ENCODE measurements at places on chromosomes 3 and 15. TPM values are rescaled to one million over a fixed set of nuclear protein-coding genes. Genes with fewer than 3 reads are reported as not detected.
A peak's percentile ranks its signal among the peaks of the same experiment; 100 is the strongest.

- DNase-seq: no peak
These were observed 90.1 kb downstream of the FNDC3B start for GRCh38 chr3:172129498-172129849.

DNA sequence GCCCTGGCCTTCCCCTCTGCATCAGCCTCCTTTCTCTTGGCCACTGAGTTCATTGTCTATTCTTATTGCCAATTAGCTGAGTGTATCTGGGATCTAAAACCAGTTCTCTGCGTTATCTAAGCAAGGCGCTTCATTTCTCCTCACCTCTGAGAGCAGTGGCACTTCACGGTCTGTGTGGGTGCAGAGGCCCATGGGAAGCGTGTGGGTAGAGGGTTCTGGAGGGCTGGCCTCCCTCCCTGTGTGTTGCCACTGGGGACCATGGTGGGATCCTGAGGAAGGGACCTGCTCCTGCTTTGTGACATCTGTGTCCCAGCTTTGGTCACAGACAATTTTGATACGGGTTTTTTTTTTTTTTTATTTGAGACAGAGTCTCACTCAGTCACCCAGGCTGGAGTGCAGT, 32.7 kb downstream of the EDEM1 start:
- no peak for DNase-seq

DNA sequence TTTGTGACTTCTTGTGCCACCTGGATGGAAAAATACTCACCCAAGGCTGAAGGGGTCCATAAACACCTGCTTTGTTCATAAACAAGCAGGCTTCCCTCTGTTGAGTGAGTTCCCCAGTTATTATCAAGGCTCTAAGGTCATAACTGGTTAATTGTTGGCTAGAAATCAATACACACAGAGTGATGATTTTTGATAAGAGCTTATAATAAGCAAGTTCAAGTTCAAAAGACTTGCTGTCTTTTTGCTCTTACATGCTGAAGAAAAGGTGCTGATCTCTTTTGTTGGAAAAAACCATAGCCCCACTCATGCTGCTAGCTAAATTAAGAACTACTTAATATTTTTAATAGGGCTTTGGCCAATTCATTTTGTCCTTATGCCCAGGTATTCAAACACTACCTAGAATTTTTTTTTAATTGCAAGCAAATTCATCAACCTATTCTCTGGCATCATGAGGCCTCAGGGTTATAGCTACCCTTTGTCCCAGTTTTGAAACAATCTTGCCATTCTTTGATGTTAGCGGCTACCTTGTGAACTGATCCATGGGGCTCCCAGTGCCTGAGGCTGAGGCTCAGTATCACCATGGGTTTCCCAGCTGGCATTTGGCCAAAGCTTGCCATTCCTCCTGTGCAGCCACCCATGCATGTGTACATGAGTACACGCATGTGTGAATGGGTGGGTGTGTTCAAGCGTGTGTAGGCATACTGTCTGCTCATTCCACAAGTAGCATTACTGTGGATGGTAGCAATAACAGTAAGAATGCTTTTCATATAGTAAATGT, 127.6 kb upstream of the LPP start:
- no peak for DNase-seq

- no peak for DNase-seq
These were observed 75.7 kb upstream of the GADL1 start for GRCh38 chr3:30970183-30970582.

Gene MORC1
- total RNA-seq: not detected

GRCh38 chr15:100784493-100785180, 95.0 kb upstream of the ALDH1A3 start:
- DNase-seq: peak; percentile 22

DNA sequence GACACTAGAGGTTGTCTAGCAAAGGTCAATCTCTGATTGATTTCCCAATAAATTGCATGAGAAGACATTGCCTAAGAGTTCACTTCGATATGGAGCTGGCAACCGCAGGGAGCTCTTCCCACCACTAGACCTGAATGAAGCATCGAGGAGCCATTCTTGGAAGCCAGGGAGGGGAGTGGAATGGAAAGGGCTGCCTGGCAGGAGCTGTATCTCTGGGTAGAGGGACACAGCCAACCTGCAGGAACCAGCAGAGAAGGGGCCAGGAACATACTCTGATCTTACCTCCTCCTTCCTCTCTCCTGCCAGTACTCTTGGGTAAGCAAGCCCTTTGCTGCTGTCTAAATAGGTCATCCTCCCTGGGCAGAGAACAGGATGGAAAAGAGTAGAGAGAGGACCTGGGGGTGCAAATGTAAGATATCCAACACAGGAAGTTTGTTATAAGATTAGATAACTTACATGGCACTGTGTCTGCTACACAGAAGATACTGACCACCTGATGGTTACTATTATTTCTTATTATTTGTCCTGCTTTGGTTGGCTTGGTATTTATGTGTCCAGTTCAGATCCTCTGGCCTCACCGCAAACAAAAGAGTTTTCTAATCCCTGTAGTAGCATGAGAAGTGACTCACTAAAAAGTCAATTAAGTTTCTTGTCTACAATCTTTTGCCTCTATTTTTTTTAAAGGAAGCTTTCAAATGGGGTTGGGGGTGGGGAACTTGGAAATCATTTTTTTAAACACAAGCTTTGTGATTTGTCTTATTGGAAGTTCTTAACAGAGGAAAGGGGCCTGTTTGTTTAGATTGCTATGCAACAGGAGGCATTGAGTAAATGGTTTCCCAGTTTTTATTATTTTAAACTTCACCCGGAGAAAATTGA, 156.7 kb upstream of the TSC22D2 start:
- DNase-seq: no peak

Gene ISLR
- total RNA-seq: 211 TPM

- no peak for DNase-seq
These were observed 60.0 kb upstream of the GADL1 start for GRCh38 chr3:30954426-30954825.

Gene SGO1
- total RNA-seq: not detected

GRCh38 chr3:139173372-139174108, 128.8 kb upstream of the PRR23C start:
- no peak for DNase-seq

DNA sequence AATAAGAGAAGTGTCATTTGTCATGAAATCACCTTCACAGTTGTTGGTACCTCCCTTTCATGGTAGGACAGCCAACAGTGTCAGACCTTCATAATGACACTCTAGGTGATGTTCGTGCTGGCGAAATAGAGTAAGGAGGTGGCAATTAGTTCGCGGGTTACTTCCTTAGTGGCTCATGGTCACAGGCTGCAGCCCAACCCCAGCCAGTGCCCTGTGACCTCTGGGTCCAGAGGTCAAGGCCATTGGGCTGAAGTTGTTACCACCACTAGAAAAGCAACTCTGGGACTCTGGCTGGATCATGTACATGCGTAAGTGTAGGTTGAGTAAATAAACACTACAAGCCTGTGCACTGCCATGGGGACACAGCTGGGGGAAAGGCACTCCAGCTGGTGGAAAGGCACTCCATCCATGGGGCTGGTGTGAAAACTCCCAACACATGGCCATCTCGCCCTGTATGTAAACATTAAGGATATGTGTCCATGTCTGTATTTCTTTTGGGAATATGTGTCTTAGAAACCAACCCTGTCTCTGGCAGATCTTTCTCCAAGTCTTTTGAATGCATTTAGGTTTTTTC, 106.7 kb downstream of the RYK start:
- no peak for DNase-seq

DNA sequence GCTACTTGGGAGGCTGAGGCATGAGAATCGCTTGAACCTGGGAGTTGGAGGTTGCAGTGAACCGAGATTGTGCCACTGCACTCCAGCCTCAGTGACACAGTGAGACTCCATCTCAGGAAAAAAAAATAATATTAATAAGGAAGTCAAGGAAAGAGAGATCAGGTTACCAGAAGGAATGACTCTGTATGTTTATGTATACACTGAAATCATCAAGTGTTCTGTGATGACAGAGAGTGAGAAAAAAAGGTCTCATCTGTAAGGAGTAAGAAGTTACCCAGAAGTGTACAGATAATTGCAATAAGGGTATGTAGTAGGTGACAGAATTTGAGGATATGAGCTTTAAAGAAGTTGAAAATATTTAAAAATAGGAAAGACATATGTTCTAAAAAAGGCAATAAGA, 4.3 kb upstream of the CCDC50 start:
- DNase-seq: no peak

- no peak for DNase-seq
These were observed 277.9 kb upstream of the NR2F2 start for GRCh38 chr15:96052572-96053030.

DNA sequence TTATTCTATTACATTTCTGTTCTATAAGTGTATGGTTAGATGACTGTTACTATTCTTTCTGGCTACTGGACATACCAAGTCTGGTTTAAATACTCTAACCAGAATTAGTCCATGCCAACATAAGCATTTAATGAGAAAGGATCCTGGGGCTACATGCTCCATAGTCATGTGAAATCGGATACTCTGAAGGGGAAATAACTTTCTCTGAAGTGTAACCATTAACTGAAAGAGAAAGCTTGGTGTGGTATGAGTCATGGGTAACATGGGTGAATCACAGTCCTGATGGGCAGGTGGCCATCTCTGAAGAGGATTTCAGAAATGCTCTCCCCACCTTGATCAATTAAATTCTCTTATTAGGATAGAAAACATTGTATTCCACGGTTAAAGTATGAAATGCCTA, 69.4 kb downstream of the FHIT start:
- no peak for DNase-seq

DNA sequence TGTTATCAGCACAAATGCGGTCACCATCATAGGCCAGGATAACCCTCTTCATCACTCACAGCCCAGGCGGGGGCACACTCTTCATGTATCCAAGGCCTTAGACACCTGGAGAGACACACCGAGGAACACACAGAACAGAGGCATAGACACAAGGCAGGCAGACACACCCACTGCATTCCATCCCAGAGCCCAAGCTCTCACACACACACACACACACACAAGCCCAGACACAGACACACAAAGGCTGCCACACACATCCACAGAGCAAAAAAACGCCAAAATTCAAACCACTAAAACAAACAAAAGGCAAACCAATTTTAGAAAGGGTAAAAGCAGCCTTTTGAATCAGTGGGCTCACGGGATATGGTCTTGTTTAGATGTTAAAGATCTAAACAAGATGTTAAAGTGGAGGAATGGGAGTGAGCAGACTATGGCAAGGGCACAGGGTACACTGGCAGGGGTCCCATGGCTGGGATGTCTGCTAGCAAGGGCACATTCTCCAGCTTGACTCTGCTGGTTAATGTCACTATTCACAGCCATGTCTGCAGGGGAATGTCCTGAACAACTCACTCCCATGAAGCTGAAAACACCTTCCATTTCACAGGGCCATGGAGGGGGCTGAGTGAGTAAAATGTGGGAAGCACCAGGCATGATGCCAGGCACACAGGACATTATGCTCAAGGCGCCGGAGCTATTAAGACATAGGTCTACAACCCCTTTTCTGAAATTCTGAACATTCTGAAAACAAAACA, 14.9 kb upstream of the CRABP1 start:
- no peak for DNase-seq

DNA sequence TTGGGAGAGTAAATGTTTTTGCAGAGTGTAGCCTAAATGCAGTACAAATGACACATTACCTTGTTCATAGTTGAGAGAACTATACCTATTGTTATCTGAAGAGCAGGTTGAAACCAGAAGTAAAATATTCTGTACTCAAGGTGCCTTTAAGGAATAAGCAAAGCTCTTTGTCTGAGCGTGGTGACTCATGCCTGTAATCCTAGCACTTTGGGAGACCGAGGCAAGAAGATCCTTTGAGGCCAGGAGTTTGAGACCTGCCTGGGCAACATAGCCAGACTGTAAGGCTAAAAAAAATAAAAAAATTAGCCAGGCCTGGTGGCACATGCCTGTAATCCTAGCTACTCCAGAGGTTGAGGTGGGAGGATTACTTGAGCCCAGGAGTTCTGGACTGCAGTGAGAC, 2.2 kb upstream of the RNF13 start:
- no peak for DNase-seq

GRCh38 chr15:100595964-100596363, 6.0 kb downstream of the LINS1 start:
- DNase-seq: no peak

DNA sequence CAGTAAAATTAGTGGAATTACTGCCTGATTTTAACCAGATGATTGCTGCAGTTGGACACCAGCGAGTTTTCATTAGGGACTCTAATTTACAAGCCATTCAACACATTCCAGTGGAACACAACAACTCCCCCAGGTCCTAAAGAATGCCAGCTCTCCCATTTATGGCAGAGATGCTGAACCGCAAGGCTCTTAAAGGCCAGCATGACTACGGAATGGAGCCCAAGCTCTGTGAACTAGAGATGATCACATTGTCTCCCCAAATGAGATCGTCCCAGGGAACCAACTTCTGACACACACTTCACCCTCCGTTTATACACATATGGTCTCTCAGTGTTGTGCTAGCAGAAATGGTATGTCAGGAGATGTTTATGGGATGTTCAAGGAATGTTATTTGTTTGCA, 446.2 kb upstream of the NR2F2 start:
- DNase-seq: no peak

DNA sequence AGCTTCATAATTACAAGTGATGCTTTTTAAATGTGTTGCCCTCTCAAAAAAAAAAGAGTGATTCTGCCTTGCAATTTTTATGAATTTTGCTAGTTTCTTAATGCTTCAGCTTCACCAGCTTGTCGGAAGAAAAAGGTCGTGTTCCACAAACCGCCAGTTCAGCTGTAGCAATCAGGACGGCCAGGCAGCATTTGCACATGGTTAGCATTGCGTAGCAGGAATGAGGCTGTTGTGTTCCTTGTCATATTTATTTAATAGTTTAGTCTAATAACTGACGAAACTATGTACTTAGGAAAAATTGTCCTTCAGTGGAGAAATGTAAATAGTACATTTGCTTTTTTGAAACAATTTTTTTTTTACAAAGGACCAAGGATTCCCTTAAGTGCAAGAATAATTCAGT, 64.9 kb upstream of the SELENOK start:
- no peak for DNase-seq

DNA sequence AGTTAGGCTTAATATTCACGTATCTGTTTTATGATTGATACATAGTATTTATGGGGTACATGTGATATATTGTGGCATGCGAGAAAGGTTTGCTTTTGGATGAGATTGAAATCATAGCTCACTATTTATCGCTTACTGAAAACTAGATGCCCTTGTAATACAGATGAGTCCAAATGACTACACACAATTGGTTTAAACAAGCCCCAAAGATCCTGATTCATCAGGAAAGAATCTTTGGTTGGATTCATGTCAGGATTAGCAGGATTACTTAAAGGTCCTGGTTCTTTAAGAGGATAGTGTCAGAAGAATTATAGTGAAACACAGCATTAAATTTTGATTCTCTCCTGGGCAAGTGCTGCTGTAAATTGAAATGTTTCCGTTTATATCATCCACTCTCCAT, 18.6 kb upstream of the AADAC start:
- DNase-seq: no peak

Gene ZBED2
- total RNA-seq: 1.4 TPM

Gene FAN1
- total RNA-seq: 12.1 TPM

- no peak for DNase-seq
These were observed 39.9 kb downstream of the SCN5A start for GRCh38 chr3:38609386-38610111.

DNA sequence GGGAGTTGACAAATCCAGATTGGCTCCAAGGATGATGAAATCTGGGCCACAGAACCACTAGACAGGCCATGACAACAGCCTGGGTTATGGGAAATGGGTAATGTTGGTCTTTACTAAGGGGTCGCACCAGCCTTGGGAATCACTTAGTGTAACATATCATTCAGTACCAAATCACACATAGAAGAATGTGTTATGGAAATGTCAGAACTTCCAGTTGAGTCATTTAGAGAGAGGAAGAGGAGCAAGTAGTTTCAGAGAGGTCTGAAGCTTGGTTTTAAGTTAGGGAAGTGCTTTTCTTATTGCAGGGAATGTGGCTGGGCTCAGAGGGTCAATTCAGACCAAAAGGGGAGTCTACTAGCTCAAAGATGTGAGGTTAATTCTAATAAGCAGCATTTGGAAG, 241.6 kb upstream of the ZPLD1 start:
- no peak for DNase-seq

All from ascending aorta (tissue), 2 donors.